ENCODE measurements at places on chromosomes 5 and 9.

GRCh38 chr5:137706841-137707240, 29.0 kb downstream of the KLHL3 start:
- DNase-seq = no peak

GRCh38 chr9:11039006-11039405, 426.2 kb upstream of the PTPRD start:
- DNase-seq = no peak

DNA sequence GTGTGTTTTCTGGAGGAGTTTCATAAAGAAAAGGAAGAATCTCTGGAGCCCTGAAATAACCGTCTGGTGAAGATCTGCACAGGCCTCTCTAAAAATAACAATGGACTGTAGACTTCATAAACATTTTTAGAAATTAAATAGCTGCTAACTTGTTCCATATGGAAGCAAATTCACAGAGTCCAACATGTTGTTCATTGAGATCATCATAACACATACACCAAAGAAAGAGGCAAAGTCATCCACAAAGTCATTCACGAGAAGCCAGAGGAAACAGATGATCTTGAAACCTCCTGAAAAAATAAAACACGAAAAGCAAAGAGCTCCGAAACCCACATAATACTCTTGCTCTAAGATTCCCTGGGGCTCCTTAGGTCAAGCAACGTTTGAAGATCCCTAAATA, 347.8 kb downstream of the EFNA5 start:
- no peak for DNase-seq

DNA sequence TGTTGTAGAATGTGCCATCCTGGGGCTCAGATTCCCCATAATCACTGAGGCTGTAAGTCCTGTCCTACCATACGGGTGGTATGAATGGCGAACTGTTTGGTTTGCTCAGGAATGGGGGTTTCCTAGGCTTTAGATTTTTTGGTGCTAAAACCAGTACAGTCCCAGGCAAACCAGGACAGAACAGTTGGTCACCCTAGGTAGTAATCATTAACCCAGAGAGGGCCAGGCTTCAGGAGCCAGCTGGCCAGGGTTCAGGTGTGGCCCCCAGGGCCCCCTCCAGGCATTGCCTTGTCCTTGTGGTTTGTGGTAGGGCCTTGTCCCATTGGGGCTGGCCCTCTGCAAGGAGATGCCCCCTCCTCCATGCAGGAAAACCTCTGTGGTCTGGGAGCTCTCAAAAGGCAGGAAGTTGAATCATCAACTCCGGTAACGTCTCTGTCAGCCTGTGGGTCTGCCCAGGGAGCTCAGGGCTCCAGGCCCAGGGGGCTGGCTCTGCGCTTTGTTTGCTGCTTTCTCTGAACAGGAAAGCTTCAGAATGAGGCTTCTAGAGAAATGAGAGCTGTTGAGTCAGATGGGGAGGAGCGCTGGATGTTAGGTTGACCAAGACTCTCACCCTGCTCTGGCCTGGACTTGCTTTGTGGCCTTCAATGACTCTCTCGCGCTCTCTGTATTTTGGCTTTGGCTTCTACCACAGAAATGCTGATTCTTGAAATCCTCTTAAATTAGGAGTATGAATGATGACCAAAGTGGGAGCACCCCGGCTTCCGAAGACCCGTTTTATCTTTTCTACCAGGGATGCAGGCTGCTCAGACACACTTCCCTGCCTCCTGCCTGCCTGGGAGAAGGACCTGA, 22.2 kb upstream of the JADE2 start:
- DNase-seq = peak; percentile 35

- DNase-seq = no peak
Measured at GRCh38 chr5:27083449-27084415, 45.3 kb upstream of the CDH9 start.

Measured in stimulated activated CD8-positive, alpha-beta memory T cell treated with anti-CD3 and anti-CD28 coated beads, Interleukin-15, amount 100 ng/mL, for 4 hours (primary cell).